ENCODE measurements at places on chromosomes 7 and 10.

- DNase-seq = peak; percentile 84
These were observed 3.5 kb upstream of the AEBP1 start for GRCh38 chr7:44100458-44101302.

DNA sequence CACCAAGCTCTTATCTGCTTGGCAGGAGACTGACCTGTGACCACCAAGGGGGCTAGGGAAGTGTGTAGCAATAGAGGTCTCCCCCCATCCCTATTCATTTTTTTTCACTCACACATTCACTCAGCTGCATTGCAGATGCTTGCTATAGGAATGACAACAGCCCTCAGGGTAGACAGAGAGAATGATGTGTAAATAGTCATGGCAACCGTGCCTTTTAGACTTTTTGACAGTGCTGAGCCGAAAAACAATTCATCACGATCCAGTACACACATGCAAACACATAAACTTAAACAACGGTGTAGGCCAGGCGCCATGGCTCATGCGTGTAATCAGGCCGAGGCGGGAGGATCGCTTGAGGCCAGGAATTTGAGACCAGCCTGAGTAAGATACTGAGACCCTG is 7.6 kb upstream of the ELN start:
- DNase-seq = no peak

- DNase-seq = peak; percentile 7
These were observed 731 bp downstream of the CHCHD3 start for GRCh38 chr7:133081119-133081598.

- no peak for DNase-seq
These were observed 116.1 kb upstream of the PCBD1 start for GRCh38 chr10:71004176-71005075.

DNA sequence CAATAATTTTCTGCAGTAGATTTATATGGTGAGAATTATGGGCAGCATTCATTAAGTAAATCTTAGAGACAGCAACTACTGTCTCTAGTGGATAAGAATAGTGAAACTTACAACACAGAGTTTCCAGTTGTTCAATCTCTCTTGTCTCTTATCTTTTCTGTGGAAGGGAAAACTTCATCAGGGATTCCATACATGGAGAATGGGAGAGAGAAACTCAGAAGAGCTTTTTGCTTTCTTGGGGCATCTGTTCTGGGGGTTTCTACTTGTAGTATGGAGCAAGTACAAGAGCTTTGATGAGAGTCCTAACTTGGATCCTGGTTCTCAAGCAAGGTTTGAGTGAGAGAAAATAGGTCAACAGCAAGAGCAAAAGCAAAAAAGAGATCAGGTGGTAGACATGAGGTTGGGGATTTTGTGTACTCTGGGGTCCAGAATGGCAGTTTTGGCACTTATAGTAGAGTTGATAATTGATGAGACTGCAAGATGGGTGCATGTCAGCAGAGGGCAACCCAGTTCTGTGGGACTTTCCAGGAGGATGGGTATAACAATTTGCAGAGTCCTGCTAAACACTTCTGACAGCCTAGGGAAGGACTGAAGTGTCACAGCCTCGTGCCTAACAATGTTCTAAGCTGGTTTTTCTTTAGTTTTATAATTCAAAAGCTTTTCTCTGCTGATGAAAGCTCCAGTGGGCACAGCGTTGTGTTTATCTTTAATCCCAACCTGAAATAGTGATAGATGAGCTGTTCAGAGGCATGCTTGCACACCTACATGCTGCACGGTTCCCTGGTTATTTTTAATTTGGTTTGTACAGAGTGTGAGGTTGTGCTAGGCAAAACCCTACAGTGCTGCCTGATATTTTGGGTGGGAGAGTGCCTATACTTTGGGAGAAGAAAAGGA is 32.0 kb upstream of the STRIP2 start:
- peak; percentile 25 for DNase-seq

- DNase-seq = no peak
These were observed 113.6 kb upstream of the AMPH start for GRCh38 chr7:38744746-38745145.

GRCh38 chr7:137462074-137462715 is 118.7 kb upstream of the PTN start:
- DNase-seq = no peak

- no peak for DNase-seq
These were observed 3.2 kb upstream of the LYZL1 start for GRCh38 chr10:29285624-29286051.

DNA sequence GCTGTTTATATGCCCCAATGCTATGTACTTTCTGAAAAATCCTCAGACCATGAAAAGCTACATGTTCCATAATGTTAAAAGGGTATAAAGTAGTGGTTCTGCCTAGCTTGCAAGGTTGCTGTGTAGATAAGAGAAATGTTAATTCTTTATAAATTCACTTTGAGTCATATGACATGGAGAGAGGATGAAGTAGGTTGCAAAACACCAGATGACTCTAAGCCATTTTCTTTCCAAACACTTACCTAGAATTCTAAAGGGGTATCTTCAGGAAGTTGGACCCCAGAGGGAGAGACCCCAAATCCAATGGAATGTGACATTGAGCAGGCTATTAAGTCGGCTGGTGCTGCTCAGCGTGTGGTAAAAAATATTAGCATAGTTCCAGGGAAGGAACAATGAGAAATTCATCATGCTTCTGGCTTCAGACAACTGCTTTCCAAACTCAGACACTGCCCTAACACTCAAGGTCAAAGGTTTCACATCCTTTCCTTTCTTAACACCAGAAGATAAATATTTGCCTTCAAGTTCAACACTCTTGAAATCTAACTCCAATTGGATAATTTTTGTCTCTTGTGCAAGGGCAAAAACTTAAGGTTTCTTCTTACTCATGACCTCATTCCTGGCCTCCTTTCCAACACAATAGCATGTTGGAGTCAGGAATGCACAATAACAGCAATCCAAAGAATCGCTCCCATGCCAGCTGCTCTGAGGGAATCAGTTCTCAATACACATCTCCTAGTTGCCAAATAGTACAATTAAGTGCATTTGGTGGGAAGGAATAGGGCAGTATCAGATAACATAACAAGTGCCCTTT is 100.7 kb upstream of the AFAP1L2 start:
- no peak for DNase-seq

DNA sequence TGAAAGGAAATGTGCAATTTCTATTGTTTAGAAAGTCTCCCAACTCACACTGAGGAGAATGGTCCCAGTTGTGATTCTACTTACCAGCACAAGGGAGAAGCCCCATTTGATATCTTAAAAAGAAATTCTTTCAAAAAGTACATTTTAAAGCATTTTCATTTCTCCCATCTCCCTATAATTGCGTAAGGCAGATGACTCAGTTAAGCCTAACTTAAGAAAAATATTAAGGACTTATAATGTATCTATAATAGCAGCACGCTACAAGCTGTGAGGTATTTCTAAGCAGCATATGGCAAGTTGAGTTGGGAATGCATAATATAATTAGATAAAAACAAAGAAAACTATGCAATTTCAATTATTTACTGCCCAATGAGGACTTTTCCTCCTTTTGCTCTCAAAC is 8.5 kb upstream of the NRCAM start:
- DNase-seq = no peak

- DNase-seq = no peak
These were observed 16.5 kb downstream of the MYPN start for GRCh38 chr10:68125772-68126171.

GRCh38 chr10:43940898-43941837 is 292.5 kb upstream of the ZNF32 start:
- peak; percentile 76 for DNase-seq

- DNase-seq = no peak
These were observed 7.6 kb downstream of the PRXL2A start for GRCh38 chr10:80415734-80416478.
